DMS153 (cell line): ENCODE measurements at places on chromosomes 12 and 14.

- DNase-seq, result no peak
These were observed 80.3 kb upstream of the FBRSL1 start for GRCh38 chr12:132409495-132410295.

DNA sequence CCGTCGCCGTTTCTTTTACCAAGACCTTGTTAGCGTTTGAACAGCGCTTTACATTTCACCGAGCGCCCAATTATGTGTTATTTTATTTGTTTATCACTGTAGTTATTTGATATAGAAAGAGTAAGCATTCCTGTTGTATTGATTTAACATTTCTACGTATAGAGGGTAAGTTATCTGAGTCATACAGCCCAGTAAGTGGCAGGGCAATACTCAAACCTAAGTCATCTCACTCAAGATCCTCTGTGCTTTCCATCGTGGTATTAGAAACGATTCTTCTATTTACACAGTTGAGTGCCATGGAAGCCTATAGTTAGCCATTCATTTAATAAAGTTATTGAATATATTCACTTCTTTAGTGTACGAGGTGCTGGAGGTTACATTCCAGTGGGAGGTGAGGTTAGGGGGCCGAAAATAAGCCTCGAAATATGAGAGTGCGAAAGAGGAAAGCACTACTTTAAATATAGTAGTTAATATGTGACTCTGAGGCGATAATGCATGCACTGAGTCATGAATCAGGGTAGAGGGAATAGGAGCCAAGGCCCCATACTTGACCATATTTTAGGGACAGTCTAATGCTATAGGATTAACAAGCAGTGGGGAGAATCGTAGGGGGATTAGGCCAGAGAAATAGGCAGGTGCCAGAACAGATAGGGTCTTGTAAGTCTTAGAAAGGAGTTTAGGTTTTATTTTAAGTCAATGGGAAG is 629 bp downstream of the RAD51AP1 start:
- DNase-seq, result no peak

GRCh38 chr12:39621670-39622069 is 2.1 kb upstream of the ABCD2 start:
- no peak for DNase-seq

DNA sequence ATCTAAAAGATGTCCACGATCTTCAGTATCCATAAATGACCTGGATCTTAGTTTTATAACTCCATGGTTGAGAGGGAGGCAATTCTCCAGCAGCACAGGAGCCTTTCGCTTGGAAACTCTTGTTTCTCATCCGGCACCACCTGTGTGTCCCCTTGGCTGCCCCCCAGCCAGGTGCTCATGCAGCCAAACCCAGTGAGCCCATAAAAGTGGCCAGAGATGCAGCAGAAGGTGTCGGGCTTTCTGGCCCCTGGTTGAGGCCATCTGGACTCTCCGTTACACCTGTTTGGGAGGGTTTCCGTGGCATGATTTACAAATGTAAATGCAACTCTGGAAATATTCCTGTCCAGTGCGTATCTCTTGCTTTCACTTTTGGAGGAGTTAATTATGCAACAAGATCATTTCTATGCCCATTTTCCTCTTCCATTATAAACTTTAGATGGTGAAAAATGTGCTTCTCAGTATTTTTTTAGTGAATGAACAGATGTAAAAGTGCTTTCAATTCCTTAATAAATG is 291.1 kb downstream of the DIO2 start:
- DNase-seq, result no peak

DNA sequence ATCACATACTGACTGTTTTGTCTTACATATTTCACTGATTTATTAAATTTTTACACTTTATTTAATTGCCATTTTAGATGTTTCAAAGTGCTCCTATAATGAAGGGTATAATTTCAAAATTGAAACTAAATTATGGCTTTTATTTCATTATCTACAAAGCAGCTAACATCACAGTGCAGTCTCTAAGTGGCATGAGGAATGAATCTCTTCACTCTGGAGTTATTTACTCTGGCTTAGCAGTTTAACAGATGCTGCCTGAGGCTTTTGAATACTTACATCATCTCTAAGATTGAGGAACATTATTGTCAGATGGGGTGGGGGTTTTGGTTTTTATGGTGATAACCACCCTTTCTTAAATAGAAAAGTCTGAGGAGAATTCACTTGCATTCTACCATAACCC is 386.4 kb downstream of the TRHDE start:
- DNase-seq, result no peak

GRCh38 chr12:108701779-108702441 is 29.4 kb downstream of the CORO1C start:
- DNase-seq, result no peak

- DNase-seq, result no peak
These were observed 93.2 kb downstream of the DACT1 start for GRCh38 chr14:58730792-58731464.

GRCh38 chr14:58455593-58456265 is 28.2 kb downstream of the KIAA0586 start:
- no peak for DNase-seq

DNA sequence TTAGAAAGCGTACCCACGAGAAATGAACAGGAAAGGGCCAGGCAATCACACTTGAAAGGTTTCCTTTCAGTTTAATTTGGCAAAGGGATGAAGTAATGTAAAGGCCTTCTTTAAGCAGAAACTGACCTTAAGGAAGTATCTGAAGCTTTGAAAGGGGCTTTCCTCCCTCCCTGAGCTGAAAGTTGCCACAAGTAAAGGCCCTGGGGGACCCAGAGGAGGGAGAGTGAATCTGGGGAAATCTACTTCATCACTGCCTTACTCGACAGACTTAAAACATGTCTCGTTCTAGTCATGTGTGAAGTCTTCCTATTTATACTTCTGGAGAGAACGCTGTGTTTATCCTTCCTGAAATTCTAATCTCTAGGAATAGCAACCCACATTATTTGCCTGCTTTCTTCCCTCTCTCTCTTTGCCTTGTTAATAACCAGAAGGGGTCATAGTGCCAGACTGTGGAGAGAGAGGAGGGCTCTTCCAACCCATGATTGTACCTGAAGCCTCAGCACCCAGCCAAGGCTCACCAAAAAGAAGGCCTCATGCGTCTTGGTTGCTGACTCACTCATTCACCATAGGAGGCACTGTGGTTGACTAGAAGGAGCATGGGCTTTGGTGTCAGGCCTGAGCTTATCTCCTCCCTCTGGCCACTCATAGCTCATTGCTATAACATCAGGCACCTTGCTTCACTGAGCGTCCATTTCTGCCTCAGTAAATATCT is 10.2 kb upstream of the GPX2 start:
- DNase-seq, result no peak

- no peak for DNase-seq
These were observed 19.1 kb downstream of the PGAM5 start for GRCh38 chr12:132729541-132730320.

GRCh38 chr12:47725091-47725772 is at the start of gene ENDOU:
Gene ENDOU (minus strand): TSS chr12:47725490. CDS start chr12:47725413, 77 bp downstream.
- no peak for DNase-seq

DNA sequence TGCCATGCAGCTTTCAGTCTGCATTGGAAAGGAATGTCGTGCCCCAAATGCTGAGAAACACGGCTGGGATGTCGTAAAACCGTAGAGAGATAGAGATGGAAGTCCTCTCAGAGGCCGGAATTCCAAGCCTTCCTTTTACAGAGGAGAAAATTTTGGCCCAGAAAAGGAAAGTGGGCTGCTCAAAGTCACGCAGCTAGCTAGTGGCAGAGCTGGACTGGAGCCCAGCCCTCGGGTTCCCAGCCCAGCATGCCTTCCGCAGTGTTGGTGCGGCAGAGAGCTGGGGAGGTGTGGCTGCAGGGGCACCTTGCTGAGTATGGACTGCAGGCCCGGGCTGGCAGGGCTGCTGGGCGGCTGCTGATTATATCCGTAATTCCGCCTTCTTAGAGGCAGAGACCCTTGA is 50.3 kb downstream of the KCNA1 start:
- no peak for DNase-seq

- DNase-seq, result no peak
These were observed 327.2 kb downstream of the RAD51B start for GRCh38 chr14:68146818-68147217.

DNA sequence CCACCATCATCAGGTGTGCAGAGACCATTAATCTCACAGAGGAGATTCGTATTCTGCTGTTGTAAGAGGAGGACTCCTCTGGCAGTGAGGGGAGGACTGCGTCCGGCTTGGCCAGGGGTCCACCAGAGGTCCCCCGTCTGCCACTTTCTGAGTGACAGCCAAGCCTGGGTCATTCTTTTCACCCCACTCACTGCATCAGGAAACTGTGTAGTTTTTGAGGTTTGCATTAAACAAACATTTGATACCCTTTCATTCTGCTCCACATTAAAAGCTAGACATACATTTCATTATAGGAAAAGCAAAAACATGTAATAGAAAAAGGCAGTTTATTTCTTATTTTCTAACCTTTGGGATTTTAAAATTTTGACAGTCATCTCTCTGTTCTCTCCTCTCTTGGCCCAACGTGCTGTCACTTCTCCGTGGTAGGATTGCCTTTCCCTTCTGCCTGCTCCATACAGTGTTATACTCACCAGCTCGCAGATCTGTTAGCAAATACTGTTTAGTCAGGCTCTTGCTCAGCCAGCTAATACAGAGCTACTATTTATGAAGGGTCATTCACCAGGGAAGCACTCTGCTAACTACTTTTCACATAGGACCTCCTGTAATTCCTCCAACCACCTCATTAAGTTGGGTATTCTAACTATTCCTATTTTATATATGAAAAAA is 99.3 kb downstream of the PELI2 start:
- DNase-seq, result no peak

GRCh38 chr12:107134558-107134957 is 41.2 kb upstream of the CRY1 start:
- DNase-seq, result peak; percentile 4

- DNase-seq, result peak; percentile 59
These were observed at the start of gene C1RL for GRCh38 chr12:7108796-7109571. Gene C1RL (minus strand): TSS chr12:7109214. CDS start chr12:7109180, 34 bp downstream.

- DNase-seq, result no peak
These were observed 18.0 kb upstream of the NKX2-1 start for GRCh38 chr14:36538051-36538450.

GRCh38 chr14:21313512-21313911 is 33.6 kb downstream of the RPGRIP1 start:
- DNase-seq, result no peak

GRCh38 chr14:89185919-89186855 is 230.8 kb downstream of the FOXN3 start:
- DNase-seq, result peak; percentile 55

GRCh38 chr12:15855646-15856045 is 26.5 kb upstream of the STRAP start:
- no peak for DNase-seq
